ENCODE measurements at places on chromosomes 5 and 9. TPM values are rescaled to one million over a fixed set of nuclear protein-coding genes. Genes with fewer than 3 reads are reported as not detected.

Gene ANKRD34B
- total RNA-seq: not detected

Gene PGM5
- total RNA-seq: 2.0 TPM

Gene STOML2
- 232 TPM for total RNA-seq

Gene SPINK6
- total RNA-seq: not detected

Gene RAB3C
- not detected for total RNA-seq

Gene SLC34A3
- not detected for total RNA-seq

Gene LPAR1
- 145 TPM for total RNA-seq

Gene DOCK8
- total RNA-seq: not detected

Measured in placental pericyte (primary cell).